ENCODE measurements at places on chromosomes 6 and 20. TPM values are rescaled to one million over a fixed set of nuclear protein-coding genes. Genes with fewer than 3 reads are reported as not detected.

DNA sequence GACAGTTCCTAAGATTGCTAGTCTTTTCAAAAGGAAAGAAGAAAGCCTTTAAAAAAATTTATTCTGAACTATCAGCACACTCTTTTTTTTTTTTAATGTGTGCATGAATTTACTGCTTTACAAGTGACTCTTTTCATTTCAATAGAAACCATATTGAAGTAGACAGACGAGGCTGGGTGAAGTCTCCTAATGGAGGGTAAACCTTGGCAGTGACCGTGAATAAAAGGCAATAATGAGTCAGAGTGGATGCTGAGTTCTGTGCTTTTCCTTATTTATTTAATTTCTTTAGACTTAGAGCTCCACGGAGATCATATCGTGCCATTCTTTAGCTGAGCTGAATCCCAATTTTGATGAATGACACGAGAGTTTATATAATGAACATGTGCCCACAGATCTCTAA is 196.9 kb downstream of the PRL start:
- no peak for DNase-seq

The FOXQ1 gene
- total RNA-seq = not detected

- no peak for DNase-seq
These were observed 1.2 kb upstream of the TMEM181 start for GRCh38 chr6:158558415-158559306.

DNA sequence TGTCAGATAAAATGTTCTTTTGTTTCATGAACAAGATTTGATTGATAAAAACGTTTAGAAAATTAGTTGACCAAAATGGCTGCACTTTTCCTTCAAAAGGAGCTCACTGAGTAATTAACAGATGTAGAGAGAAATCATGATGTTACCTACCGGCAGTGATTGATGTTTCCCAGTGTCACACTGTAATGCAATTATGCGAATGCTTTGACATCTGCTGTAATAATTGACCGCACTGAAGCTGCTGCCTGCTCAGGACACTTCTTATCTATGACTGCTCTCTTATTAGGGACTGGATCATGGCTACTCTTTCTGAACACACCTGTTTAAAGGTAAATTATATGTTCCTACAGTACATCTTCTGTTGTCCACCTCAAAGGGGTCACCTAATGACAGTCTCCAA is 94.6 kb downstream of the GPR63 start:
- DNase-seq = no peak

DNA sequence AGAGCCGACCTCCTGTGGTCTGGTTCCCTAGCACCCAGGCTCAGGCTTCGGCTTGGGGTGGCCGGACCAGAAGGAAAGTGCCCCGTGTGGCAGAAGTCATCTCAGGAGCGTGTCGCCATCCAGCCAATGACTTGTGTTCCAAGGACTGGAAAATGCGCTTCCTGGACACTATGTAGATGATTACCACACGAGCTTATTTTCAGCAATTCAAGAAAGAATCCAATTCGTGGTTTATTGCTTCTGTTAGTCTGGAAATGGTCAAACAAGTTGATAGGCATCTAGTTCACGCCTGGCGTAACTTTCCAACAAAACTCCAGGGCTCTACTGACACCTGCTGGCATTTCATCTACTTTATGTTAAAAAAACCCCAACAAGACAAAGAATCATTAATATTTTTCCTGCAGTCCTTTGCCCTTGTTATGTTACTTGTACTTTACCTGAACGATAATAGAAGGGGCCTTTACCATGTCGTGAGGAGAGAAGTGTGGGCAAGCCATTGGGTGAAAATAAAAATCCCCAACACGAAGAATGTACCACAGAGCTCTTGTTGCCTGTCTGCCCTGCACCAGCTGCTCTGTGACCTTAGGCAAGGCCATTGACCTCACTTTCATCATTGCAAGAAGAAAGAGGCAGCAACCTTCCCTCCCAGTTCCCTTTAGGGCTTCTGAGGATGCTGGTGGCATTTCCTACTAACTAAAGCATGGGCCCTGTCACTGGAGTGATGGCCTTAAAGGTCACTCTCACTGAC is 154.7 kb upstream of the LAMP5 start:
- peak; percentile 77 for DNase-seq

DNA sequence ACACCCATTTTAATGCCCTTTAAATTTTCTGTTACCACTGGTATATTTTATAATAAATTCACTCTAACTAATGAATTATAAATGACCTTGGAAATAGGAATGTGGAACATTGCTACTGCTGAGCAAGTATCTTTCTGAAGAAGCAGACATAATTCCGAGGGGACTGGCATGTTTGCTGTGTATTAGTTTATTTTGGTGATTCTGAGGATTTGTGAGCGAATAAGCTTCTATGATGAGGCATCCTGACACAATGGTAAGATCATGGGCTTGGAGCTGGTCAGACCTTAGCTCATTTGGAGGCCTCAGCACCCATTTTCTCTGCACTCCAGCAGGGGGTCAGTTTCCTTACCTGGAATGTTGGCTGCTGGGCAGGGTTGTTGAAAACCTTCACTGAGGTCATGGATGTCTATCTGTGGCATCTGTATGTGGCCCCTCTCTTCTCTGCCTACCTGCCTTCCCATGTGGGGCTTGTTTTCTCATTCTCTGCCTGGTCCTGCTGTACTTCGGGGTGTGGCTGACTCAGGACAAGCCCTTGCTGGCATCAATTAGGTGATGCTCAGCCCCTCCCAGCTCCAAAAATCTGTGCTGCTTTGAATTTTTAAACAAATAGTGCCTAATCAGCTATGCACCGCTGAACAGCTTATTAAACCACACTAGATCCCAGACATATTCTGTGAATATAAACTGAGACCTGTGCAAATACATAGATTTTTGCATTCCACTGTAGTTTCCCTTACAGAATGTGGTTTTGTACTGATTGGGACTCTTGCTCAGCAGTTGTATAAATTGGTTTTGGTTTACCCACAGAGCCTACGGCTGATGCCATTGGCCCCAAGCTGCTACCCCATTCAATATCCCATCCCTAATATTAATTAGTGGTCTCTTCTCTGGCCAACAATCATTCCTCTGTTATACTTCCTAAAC is 10.7 kb downstream of the ARID1B start:
- DNase-seq = no peak

The PACSIN1 gene
- total RNA-seq = 1.3 TPM

The IFT52 gene
- 23.6 TPM for total RNA-seq

The SLC9A8 gene
- 16.3 TPM for total RNA-seq

The NMBR gene
- total RNA-seq = not detected

DNA sequence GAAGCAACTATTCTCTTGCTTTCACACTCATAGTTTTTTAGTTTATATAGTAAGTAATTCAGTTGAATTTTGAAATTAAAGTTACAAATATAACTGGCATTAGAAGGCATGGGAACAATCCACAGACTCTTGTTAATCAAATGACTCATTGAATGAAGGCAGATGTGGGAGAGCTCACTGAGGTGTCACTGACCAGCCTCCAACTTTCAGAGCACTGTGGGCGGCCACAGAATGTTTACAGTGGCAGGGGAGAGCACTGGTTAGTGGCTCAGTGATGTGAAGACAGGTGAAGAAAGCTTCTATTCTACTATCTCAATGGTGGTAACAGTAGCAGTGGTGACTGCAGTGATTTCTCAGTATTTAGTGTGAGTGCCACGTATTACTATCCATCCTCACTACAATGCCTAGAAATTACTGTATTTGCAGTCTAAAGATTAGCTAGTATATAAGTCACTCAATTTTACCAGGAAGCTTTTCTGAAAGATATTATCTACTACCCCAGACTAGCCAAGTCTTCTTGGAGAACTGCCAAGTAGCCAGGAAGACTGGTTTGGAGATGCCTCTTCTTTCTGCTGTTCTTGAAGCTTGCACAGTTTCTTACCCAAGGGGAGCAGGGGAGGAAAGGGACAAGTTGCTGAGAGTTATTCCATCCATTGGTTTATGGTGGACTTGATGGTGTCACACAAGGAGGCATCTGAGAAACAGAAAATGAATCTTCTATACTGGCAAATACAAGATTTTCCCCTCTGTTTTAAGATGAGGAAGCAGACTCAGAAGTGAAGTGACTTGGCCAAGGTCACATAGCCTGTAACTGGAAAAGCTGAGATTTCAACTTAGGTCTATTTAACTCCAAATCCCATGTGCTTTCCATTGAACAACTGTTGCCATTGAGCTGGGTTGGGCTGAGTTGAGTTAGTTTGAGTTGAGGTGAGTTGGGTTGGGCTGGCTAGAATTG is 231.2 kb downstream of the ANKRD60 start:
- no peak for DNase-seq

DNA sequence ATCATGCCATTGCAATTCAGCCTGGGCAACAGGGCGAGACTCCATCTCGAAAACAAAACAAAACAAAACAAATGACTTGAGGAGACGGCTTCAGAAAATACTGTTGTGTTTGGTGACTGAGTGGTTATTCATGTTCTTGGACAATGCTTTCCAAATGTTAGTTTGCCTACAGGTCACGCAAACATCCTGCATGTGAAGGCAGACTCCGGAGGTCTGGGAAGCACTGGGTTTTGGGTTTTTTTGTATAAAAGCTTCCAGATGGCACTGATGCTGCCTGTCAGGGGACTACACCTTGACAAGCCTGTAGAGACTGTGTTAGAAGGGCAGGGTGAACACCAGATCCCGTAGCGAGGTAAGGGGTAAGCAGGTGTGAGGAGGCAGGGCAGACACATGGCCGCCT is 81.7 kb downstream of the THBS2 start:
- no peak for DNase-seq

- DNase-seq = no peak
These were observed 25.5 kb upstream of the WFDC2 start for GRCh38 chr20:45444050-45444449.

The RAET1L gene
- not detected for total RNA-seq

The MLN gene
- total RNA-seq = not detected

The GABRR1 gene
- not detected for total RNA-seq

The LIN28B gene
- total RNA-seq = 8.7 TPM

DNA sequence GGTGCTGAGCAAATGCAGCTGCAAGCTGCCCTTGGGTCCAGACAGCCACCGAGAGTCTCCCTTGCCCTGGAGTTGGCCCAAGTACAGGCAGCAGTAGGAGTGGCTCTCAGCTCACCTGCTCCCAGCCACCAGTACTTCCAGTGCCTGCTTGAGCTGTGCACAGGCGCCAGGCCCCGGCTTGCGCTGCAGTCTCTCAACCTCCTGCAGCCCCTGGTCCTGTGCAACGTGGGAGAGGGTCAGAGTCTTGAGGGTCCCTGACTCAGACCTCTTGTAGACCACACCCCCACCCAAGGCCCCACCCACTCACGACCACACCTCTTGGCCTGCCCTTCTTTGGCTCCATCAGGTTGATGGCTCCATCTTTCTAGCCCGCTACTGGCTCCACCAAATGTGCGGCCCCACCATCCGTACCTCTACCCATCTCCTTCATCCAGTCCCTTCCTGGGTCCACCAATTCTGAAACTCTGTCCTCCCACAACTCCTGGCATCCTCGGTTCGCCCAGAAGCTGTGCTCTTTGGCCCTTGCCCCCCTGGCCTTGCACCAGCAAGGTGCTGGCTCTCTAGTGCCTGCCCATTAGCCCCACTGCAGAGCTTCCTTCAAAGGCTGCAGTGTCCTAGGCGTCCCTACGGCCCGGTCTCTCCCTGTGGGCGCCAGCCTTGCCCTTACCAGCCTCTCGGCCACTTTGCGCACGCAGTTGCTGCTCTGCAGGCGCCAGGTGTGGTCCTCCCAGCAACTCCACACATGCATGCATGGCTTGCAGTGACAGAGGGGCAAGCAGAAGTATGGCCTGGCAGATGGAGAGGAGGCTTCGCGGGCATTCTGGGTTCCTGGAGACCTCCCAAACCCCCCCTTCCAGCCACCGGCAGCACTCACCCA is 16.5 kb upstream of the SPAG4 start:
- DNase-seq = no peak

- DNase-seq = no peak
These were observed 4.3 kb downstream of the PFDN4 start for GRCh38 chr20:54212226-54212625.

DNA sequence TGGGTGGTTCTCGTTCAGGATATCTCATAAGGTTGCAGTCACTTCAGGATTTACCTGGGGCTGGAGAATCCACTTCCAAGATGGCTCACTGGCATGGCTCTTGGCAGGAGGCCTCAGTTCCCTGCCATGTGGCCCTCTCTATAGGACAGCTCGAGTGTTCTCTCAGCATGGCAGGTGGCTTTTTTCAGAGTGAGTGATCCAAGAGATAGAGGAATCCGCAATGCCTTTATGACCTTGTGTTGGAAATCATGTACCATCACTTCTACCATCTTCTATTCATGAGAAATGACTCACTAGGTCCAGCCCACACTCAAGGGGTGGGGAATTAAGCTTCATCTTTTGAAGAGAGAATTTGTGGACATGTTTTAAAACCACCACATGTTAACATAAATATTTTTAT is 37.8 kb downstream of the PPP1R16B start:
- DNase-seq = no peak

- DNase-seq = no peak
These were observed 202.5 kb upstream of the ASCC3 start for GRCh38 chr6:101083533-101084175.

GRCh38 chr20:21512634-21513180 is 1.2 kb downstream of the NKX2-2 start:
- no peak for DNase-seq

DNA sequence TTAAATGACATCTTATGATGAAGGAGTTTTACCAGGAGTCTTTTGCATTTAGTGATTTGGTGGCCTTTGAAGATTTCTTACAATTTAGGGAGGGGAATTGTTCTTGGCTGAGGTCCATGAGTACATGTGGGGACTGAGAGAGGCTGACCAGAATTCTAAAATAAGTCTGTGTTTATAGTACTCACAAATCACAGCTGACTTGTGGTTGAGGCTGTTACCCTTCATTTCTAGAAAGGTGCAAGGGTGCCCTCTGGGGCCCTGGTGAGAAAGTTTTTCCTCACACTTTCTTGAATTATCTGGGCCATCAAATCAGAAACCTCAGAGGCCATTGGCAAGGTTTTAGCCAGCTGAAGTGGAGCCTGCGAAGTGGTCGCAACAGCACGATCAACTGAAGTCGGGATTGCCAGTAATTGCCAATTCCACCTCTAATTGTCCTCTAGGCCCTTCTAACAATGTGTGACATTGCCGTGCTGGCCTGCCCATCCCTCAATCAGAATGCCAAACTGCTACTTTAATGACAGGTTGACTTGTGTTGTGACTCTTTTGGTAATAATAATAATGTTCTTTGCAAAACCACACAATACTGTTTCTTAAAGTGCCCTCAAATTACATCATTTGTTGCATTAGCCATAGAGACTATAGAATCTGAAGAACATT is 221.6 kb downstream of the OGFRL1 start:
- DNase-seq = peak; percentile 30

- no peak for DNase-seq
These were observed 28.3 kb upstream of the FAM83C start for GRCh38 chr20:35320396-35321126.

The DNMT3B gene
- total RNA-seq = 0.63 TPM

The TTK gene
- total RNA-seq = 0.12 TPM

The ADGRB3 gene
- 4.1 TPM for total RNA-seq

DNA sequence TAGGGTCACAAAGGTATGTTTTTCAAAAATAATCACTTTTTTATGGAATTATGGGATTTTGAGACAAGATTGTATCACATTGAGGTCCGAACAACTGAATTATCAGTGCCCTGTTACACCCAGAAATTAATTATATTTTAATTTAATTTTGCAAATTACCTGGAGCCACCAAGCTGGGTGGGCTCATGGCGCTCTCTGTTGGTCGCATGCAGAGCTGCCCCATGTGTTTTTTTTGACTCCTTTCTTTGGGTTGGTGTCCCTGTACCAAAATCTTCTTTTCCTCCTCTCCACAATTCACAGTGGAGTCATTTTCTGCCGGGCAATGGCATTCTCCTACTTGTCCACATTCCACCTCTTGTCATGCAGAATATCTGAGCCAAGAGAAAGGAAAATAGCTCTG is 38.9 kb upstream of the FRMD1 start:
- no peak for DNase-seq

GRCh38 chr6:78713564-78713963 is 153.8 kb upstream of the IRAK1BP1 start:
- DNase-seq = no peak

The POU3F2 gene
- 0.11 TPM for total RNA-seq

Measured in adrenal gland (tissue), 19 donors.